ENCODE measurements at places on chromosomes 5 and 9.

DNA sequence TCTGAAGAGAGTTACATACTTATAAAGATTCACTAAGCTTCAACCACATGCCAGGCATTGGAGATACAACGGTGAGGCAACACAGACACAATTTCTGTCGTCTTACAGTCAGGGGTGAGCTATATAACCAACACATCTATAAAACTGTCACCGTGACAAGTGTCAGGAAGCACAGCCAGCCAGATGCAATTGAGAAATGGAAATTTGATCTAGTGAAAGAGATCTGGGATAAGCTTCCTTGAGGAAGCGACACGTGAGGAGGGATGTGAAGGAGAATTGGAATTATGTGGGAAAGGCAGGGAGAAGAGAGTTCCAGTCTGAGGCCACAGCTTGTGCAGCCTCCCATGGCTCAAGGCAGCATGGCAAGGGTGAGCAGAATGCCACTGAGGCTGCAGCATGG, 50.9 kb upstream of the ZNF354B start:
- DNase-seq, result no peak

GRCh38 chr5:167633114-167633513, 658.3 kb upstream of the WWC1 start:
- no peak for DNase-seq

- no peak for DNase-seq
Observed at GRCh38 chr5:117327511-117327910, 752.9 kb upstream of the SEMA6A start.

DNA sequence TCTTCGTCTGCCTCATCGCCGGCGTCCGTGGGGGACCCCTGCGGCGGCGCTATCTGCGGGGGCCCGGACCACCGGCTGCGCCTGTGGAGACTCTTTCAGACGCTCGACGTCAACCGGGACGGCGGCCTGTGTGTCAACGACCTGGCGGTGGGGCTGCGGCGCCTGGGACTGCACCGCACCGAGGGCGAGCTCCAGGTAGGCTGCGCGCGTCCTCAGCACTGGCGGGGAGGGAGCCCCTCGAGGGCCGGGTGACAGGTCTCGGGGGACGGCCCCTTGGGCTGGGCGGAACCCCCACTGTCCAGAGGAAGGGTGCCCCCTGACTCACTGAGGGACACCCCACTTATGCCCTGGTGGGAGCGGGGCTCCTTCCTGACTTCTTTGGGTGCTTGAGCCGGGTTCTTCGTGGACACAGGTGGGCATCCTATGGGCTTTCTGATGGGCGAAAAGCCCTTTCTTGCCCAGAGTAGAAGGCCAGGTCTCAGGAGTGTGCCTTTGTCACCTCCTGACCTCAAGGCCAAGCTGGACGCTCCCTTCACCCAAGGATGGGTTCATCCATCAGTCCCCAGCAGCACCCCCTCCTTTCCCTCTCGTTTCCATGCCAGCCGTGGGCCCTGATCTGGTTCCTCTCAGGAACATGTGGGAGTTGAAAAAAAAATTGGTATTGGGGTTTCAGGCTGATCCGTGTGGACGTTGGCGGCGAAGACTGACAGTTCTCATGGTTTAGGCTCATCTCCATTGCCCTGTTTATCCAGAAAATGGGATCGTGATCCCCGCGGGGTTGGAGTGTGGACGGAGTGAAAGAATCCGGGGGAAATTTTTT, 564 bp downstream of the SLC25A25 start:
- no peak for DNase-seq

DNA sequence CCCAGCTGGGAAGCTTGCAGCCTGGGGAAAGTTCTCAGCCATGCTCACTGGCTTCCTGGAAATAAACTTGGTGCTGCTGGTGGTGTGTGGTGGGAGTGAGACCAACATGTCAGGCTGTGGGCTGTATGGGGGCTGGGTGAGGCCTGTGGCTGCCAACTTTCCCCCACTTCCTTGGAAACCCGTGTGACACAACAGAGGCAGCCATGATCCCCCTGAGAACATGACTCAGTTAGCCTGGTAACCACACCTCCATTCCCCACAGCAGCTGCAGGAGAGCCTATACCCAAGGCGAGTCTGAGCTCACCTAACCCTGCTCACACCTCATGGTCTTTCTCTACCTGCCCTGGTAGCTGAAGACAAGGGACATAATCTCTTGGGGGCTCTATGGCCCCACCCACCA, 72.7 kb upstream of the RGMB start:
- DNase-seq, result no peak

GRCh38 chr5:19866090-19866450, 121.9 kb downstream of the CDH18 start:
- DNase-seq, result no peak

DNA sequence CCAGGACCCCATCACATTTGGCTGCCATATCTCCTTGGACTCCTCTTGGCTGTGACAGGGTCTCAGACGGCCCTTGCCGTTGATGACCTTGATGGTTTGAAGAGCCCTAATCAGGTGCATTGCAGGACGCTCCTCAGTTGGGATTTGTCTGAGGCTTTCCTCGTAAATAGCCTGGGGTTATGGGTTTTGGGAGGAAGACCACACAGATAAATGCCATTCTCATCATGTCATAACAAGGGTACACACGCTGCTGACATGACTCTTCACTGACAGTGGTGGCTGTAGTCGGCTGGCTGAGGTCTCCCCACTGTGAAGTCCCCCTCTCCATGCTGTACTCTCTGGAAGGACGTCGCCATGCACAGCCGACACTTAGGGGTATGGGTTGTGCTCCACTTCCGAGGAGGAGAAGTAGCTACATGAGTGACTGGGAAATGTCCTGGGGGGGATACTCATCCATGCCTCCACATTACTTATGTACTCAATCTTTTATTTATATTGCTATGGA, 42.9 kb upstream of the SPTLC1 start:
- no peak for DNase-seq

- DNase-seq, result no peak
Observed at GRCh38 chr5:10199692-10200091, 50.0 kb downstream of the ATPSCKMT start.

GRCh38 chr5:146440870-146441495, 6.2 kb upstream of the TCERG1 start:
- DNase-seq, result no peak

- DNase-seq, result no peak
Observed at GRCh38 chr5:109762821-109763220, 73.1 kb downstream of the MAN2A1 start.
